ENCODE measurements at places on chromosomes 13 and 19.

- DNase-seq: no peak
Measured at GRCh38 chr19:48496959-48497727, 14.5 kb downstream of the LMTK3 start.

DNA sequence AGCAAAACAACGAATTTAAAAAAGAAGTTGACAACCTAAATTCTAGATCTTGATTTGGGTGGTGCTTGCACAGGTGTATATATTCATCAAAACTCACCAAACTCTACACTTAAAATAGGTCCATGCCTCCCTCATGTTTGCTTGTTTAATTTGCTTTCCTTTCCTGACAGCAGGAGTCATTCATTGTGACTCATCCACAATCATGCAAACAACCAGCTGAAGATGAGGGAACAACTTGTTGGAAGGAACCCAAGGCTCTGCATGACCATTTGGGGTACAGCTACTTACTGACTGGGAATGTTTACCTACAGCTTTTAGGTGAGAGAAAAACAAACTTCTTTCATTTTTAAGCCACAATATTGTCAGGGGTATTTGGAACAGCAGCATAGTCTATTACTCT lies 96.6 kb downstream of the RXFP2 start:
- peak; percentile 68 for DNase-seq

DNA sequence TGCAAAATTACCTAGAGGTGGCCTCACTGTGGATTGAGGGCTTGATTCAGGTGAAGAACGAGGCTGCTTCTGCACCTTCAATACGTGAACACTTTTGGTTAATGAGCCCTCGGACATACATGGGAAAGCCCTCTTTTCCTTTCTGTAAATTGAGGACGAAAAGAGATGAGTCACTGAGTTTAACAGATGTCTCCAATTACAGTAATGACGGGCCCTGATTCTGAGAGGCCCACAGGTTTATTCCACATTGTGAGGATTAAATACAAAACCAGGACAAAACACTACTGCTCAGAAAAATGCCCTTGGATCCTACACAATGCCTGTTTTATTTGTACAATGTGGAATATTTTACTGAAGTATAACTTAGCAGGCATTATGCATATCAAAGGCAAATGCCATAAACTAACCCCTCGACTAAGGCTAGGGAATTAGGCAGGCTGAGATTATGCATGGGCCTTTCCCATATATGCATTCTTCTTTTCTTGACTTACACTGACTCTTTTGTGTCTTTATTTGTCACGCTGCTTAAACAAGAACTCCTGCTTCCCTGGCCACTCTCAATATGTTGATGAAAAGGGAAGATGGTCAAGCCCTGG lies 819.9 kb downstream of the OLFM4 start:
- DNase-seq: no peak

DNA sequence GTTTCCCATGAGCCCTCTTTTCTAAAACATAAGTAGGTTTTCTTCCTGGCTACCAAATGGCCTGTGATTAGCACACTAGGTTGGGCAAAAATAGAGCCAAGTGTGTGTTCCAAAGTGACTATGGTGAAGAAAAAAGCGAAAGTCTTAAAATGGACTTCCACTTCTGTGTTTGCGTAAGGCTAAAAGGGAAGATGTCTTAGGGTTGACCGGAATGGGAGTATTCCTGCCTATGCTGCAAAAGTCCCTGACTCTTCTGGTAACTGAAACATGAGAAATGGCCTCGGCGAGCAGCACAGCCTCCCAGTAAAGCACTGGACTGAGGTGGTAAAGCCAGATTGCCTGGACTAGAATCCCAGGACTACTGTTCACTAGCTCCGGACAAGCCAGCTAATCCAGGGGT lies 2.4 kb upstream of the FPR1 start:
- DNase-seq: no peak

DNA sequence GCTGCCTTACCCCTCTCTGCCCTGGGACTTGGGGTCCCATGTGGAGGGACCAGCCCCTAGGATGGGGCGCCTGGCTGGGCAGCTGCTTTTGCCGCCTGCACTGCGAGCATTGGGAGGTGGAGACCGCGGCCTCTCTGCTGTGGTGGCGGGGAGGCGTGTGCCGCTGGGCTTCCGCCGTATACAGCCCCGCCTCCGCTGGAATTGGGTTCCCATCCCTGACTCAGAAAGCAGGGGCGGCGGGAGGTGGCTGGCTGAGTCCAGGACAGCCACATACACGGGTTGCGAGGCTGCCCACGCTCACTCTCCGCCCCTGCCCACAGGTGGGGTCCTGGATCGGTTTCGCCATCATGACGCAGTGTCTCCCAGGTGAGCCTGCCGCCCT lies 6.6 kb downstream of the NDUFB7 start:
- DNase-seq: no peak

GRCh38 chr19:9058905-9059667 lies 27.8 kb upstream of the OR1M1 start:
- no peak for DNase-seq

DNA sequence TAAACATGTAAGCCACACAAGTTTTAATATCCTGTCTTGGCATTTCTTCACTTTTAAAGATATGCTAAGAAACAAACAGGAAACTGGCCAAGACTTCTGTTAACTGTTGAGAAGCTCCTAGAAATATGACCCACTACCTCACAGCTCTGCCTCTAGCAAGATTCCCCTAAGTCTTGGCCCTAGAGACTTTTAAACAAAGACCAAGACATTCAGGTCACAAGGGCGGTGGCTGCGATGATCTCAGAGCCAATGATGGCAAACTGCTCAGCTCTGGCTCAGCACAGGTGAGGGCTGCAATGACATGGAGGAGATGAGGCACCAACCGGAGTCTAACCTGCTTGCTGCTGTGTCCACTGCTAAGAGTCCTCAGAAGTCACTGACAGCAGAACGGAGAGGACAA lies 114.8 kb downstream of the SUCLA2 start:
- DNase-seq: no peak

- DNase-seq: peak; percentile 23
Measured at GRCh38 chr19:50333737-50334617, 4.8 kb upstream of the KCNC3 start.

DNA sequence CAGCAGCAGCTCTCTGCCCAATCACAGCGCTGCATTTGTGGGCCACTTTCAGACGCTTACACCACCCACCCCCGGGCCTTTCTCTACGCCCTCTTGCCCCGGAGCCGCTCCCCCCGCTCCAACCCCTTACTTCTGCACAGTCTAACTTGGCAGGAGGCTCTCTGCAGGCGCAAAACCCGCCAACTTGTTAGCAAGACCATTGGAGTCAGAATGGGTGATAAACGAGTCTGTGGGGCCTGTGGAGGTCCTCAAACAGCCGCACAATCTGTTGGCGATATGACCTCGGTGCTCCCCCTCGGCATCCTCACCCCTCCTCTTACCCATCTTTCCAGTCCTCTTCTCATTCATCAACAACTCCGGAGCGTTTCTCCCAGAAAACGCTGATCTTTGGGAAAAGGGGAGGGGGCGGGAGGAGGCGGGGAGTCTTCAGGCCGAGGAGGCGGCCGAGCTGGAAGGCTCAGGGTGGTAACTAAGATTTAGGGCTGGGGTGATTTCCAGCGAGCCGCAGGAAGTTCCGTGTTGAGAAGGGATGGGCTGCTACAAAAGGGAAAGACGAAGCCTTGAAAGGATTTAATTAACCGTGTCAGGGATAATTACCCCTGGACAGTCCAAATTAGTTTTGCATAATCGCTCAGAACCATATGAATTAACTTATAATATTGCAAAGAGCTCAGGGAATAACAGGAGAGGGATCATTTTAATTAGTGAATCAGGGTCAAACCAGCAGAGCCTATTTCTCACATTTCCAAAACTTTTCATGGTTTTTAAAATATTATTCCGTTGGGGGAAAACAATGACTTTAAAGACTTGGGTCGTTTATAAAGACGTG lies 4.1 kb downstream of the SOX21 start:
- no peak for DNase-seq

DNA sequence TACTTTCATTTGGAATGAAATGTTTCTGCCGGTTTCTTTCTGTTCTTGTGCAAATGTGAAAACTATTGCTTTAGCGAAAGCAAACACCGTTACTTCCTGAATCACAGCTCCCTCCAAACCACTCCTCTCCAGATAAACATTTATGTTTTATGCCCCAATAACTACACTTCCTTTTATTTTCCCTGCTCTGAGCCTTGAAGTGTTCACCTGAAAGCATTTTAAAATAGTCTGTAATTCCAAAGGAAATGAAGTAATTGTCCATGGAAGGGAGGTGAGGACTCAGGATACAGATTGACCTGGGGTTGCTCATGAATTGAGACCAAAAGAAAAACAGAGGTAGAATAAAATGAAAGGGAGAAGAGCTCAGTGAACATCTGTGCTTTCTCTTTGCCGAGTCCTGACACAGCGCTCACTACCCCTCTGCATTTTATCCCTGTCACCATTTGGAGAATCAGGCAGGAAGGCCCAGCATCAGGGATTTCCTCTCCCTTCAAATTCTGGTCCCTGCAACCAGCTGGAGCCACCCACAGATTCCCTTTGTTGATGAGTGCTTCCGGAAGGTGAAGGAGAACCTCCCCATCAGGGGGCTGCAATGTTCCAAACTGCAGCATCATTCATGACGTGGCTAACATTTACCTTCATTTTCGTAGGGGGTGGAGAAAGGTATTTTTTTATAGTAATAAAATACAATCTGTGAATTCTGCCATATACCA lies 171.9 kb downstream of the ITGBL1 start:
- peak; percentile 26 for DNase-seq

DNA sequence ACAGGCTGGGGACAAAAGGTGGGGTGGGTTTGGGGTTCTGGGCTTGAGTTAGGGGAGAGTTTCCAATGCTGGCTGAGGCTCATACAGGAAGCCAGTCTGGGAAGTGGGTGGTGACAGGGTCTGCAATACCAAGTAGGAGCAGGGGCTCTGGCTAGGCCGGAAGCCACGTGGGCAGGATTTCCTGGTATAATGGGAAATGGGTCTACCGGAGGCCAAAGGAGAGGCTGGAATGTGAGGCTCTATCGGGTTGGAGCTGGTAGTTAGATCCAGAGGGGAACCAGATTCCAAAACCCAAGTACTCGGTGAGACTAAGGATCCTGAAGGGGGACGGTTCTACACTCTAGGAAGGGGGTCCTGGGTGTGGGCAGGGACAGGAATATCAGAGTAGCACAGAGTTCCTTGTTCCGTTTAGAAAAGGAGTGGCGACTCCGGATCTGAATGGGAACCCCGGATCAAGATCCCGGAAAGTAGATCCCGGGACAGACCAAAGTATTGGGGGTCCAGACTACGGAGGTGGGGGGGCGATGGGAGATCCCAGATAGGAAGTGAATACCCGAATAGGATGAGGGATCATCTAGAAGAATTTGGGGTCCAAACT lies 802 bp downstream of the CDC37 start:
- DNase-seq: peak; percentile 70

DNA sequence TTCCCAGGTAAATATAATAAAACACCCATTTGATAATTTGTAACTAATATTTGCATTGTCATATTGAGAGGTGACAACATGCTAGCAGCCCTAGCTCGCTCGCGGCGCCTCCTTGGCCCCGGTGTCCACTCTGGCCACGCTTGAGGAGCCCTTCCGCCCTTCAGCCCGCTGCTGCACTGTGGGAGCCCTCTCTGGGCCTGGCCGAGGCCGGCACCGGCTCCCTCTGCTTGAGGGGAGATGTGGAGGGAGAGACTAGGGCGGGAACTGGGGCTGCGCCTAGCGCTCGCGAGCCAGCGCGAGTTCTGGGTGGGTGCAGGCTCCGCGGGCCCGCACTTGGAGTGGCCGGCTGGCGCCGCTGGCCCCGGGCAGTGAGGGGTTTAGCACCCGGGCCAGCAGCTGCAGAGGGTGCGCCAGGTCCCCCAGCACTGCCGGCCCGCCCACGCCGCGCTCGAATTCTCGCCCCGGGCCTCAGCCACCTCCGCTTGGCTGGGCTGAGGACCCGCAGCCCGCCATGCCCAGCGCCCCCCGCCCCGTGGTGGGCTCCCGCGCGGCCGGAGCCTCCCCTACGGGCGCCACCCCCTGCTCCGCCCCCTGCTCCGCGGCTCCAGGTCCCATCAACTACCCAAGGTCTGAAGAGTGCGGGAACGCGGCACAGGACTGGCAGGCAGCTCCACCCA lies 594.4 kb downstream of the SLITRK6 start:
- DNase-seq: no peak

Measured in mesenchymal stem cell (in vitro differentiated cells and primary cell).